ENCODE measurements at places on chromosomes 6 and 20.
A peak's percentile ranks its signal among the peaks of the same experiment; 100 is the strongest.

DNA sequence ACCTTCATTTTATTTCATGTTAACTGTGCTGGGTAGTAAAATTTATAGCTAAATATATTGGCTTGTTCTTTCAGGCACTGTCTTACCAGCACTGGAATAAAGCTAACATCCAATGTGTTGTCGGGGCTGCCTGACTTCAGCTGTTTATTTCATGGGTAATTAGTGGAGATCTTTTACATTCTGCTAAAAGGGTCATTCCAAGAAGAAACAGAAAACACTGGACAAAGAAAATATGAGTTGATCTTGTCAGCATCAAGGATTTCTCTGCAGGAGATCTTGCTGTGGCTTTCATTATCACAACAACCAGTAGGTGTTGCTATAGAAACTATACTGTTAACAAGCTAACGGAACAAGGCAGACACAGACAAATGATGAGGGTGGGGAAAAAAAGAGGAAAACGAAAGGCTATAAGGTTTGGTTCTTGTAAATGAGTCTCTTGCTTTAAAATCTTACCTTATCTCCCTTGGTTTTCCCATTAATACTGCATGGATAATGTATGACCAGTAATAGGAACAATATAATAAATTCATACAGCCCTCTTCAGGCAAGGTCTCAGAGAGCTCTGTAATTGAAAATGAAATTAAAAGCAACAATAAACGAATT lies 206.8 kb downstream of the SIM1 start:
- DNase-seq: peak; percentile 61

- no peak for DNase-seq
These were observed 142.1 kb downstream of the BMP7 start for GRCh38 chr20:57124366-57124765.

DNA sequence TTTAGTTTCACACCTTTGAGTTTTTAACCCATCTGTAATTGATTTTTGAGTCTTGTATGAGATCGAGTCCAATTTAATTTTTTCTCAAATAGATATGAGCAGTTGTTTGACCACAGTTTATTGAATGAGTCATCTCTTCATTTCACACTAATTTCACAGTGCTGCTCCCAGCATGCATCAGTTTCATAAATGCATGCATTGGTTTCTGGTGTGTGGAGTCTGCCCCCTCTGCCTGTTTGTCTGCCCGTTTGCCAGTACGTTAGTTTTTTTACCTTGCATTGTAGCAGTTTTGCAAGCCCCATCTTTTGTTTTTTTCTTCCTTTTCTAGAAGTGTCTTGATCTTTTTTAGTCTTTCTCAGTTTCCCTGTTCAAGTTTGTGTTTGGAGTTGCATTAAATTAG lies 11.9 kb downstream of the SLX4IP start:
- peak; percentile 83 for DNase-seq

- DNase-seq: no peak
These were observed 284.5 kb downstream of the PRKN start for GRCh38 chr6:162443101-162443500.

GRCh38 chr20:23024701-23025100 lies 10.4 kb upstream of the SSTR4 start:
- DNase-seq: no peak

DNA sequence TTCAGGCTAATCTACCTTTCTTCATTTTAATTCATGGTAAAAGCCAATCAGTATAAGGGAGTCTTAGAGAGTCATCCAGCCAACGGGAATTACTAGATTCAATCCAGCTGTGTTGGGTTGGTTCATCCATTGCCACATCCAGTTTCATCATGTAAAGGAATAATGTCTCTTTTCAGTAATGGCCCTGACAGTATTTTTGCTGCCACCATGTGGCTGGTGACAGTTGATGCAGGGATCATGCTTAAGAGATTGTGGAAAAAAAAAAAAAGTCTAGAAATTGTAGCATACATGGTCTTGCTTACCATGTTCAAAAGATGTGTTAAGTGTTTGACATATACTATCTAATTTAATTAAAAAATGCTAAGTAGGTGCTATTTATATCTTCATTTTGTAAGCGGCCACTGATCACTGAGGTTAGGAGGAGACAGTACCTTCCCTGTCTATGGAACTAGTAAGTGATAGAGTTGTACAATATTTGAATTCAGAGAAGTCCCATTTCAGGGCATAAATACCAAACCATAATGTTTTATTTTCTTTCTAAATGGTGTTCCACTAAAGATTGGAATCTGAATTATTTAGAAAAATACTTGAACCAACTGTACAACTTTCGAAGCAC lies 135.9 kb downstream of the KHDRBS2 start:
- DNase-seq: peak; percentile 42

DNA sequence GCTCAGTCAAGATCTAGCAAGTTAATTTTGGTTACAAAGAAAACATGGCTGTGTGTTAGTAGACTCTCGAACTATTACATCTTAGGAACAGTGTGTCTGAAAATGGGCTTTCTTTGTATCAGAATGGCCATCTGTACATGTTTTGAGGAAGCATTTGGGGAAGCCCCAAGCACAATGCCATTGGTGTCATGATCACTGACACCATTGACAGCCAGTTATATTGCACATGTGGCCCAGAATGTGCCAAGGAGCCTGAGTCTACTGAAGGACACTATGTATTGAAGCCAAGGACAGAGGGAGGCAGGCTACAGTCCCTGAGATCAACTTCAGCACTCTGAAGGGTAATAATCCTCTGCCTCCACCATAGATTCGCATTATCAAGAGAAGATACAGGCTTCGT lies 12.6 kb upstream of the FAM50B start:
- no peak for DNase-seq

- DNase-seq: no peak
These were observed 277.9 kb downstream of the C6orf118 start for GRCh38 chr6:165031502-165031901.

GRCh38 chr6:126959765-126960164 lies 158.7 kb upstream of the RSPO3 start:
- no peak for DNase-seq

- peak; percentile 34 for DNase-seq
These were observed 107.8 kb downstream of the ZFP64 start for GRCh38 chr20:52083627-52084232.

GRCh38 chr6:50819904-50820868 lies 1.5 kb downstream of the TFAP2B start:
- no peak for DNase-seq

DNA sequence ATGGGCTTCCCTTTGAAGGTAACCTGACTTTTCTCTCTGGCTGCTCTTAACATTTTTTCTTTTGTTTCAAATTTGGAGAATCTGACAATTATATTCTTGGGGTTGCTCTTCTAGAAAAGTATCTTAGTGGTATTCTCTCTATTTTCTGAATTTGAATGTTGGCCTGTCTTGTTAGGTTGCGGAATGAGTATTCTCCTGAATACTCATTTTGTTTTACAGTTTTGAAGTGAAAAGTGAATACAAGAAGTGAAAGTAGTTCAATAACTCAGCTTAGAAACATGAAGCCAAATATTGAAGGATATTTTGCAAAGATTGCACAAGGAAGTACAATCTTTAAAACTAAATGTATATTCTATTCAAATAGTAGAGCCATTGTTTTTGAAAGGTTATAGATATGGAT lies 120.2 kb upstream of the MAP3K4 start:
- no peak for DNase-seq

DNA sequence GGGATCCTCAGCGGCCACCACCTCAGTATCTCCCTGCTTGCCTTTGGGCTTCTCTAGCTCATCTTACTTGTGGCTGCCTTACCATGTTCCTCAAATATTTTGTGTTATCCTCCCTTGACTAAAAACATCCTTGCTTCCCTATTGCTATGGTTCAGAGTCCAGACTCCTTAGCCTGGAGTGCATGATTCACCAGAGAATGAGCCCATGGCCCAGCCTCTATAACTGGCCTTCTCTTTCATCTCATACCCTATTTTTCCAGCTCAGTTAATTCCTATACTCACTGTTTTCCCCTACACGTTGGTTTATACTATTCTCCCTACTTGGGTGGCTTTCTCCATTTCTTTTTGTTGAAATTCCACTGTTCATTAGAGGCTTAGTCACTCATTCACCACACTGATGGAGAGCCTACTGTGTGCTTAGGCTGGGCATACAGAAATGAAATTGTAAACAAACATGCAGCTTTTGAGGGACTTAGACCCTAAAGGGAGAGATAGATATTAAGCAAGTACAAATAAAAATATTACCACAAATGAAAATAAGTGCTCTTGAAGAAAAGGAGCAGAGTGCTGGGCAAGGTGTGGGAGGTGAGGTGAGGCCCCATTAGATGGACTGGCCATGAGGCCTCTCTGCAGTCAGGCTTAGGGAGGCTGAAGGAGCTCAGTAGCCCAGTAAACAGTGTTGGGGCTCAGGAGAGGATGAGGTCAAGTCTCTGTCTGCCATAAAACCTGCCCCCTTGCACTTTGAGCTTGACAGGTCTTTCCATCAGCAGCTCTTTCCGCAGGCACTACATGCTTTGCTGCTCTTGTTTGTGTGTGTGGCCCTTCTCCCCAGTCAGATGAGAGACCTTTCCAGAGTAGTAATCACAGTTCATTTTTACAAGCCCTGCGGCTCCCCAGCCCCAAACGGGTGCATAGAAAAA lies 109.3 kb downstream of the TCP11 start:
- DNase-seq: no peak

DNA sequence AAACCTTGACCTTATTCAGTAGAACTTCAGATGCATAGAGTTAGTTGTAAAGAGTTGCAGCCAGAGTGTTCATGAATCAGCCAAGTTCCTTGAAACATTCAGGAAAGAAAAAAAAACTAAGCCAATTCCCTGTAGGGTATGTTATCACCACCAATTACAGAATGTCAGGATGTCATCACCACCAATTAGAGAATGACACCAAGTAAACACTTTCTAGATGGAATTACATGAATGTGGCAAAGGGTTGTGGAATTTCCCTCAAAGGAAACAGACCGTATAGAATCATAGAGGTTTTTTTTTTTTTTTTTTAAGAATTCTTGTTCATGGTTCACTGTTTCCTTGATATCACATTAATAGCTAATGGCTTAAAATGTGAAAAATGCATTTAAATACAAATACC lies 472.1 kb upstream of the RNF217 start:
- no peak for DNase-seq

- no peak for DNase-seq
These were observed 381 bp downstream of the MAP3K7 start for GRCh38 chr6:90586546-90586835.

DNA sequence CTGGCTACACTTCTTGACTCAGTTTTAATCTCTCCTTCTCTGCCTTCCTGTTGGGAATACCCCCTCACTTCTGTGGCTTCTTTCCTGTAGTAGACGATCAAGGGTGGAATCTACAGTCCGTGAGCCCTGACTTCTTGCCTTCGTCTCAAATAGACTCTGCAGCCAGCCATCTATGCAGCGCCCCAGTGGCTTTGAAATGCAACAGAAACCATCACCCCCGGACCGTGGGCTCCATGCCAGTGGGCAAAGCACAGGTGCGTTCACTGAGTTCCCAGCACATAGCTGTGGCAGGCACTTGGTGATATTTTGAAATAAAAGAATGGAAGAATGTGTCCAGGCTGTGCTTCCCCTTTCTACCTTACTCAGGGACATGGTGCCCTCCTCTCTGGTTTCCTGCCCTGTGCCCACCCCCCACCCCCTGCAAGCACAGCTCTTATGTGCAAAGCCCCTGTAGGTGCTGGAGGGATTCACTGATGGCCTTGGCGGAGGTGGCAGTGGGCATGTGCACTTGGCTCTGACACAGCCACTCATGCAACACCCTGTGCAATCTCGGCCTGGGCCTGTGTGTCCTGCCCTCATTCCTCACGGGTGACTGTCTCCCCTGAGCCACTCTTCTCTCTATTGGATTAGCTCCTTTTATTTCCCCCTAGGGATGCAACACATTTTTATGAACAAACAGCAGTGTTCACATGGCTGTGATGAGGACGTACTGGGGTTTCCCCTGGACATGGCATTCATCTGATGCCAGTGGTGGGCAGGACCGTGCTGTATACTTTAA lies 5.5 kb upstream of the CDSN start:
- DNase-seq: no peak

DNA sequence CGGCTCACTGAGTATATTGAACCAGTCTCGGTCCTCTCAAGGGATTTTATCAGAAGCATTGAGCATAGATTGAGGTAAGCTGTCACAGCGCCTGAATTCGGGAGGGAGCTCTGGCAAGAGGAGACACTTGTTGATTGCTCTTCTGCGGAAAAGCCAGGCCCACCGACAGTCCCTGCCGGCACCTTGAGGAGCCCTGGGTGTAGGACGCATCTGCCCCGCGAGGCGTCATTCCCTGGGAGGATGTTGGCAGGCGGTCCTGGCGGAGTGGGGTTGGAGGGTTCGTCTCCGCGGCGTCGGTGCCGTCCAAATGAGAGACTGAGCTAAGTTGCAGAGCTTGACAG lies 843 bp downstream of the FBXO9 start:
- no peak for DNase-seq

DNA sequence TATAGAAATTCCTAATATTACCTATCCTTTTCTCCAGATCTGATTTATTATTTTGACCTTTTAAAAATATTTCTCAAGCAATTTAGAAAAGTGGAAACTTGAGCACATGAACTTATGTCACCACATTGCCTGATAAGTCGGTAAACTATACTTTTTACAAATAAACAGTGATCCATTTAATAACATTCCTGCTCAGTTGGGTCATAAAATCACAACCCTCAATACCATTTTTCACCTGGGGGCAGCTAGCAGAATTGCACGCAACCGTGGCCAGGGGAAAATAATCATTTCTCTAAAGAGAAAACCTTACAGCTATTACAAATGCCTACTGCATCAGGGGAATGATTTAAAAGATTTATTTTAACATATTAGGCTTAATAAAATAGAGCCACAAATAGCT lies 614.5 kb downstream of the PHF3 start:
- DNase-seq: no peak

- DNase-seq: no peak
These were observed 107.7 kb upstream of the DTNBP1 start for GRCh38 chr6:15770347-15771143.

GRCh38 chr6:32906539-32906938 lies 34.3 kb downstream of the HLA-DMB start:
- DNase-seq: no peak

- no peak for DNase-seq
These were observed 268.4 kb downstream of the FARS2 start for GRCh38 chr6:5529733-5530132.

- DNase-seq: no peak
These were observed at the start of gene VWA7 for GRCh38 chr6:31776989-31777666. Gene VWA7 (minus strand): TSS chr6:31777328. CDS start chr6:31776779, 549 bp downstream.

DNA sequence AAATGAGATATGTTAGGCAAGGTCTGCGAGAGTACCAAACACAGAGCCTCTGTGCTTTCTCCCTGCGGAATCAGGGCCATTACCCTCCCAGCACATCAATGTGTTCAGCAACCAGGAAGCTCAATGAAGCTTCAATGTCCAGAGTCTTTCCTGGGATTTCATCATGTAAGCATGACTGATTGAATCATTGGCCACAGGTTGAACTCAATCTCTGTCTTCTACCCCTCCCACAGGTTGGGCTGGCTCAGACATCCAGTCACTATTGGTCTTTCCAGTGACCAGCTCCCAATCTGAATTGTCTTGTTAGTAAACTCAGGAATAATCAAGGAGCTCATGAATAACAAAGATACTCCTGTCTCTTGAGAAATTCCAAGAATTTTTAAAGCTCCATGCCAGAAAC lies 2.7 kb upstream of the DTD1 start:
- no peak for DNase-seq
